ENCODE measurements at places on chromosomes 11 and 22.

DNA sequence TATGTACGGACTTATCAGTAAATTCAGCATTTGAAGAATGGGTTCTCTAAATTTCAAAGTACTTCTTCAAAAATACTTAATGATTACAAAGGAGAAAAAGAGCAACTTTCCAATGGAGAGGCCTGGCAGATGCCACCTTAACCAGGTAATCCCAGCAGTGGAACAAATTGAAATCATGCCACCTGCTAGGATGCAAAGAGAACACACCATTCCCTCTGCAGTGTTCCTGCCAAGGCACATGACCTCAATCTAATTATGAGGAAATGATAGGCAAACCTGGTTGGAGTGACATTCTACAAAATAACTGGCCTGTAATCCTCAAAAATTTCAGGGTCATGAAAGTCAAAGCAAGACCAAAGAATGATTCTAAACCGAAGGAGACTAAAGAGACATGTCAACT is 21.5 kb downstream of the TNRC6B start:
- no peak for DNase-seq

- DNase-seq: no peak
These were observed 36.9 kb upstream of the CCND1 start for GRCh38 chr11:69604055-69604454.

- DNase-seq: no peak
These were observed 42.0 kb downstream of the SGSM3 start for GRCh38 chr22:40412441-40412840.

DNA sequence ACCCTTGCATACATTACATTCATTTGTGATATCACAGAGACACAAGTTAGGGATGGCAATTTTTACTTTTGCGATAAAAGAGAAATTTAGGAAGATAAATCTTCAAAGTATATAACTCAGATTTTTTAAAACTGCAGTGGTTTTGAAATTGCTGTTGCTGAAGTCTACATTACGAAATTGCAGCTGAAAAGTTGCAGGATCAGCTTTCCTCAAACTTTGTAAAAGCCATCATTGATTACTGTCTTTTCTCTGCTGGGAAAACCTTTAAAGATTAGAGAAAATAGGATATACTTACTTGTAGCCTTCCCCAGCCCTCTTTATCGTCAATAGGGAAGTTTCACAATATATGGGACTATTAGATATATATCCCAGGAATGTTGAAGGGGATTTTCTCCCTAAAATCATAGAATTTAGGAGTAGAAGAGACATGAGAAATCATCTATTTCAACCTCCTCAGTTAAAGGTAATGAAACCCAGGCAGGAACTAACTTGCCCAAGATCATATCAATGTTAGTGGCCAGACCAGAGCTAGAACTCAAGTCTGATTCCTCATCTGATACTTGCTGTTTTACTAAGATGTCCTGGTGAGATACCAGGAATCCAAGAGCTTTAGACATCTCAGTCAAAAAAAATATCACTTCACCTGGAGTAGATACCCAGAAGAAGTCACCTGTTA is 10.4 kb upstream of the AGBL2 start:
- no peak for DNase-seq
